ENCODE measurements at places on chromosomes 12 and 14. TPM values are rescaled to one million over a fixed set of nuclear protein-coding genes. Genes with fewer than 3 reads are reported as not detected.

The GNB3 gene
- 1.1 TPM for polyA plus RNA-seq

The OR6C2 gene
- not detected for polyA plus RNA-seq

The OR4K13 gene
- polyA plus RNA-seq = not detected

The SERPINA9 gene
- polyA plus RNA-seq = not detected

The NXPH4 gene
- polyA plus RNA-seq = not detected

The ERG28 gene
- polyA plus RNA-seq = 320 TPM

The SOX5 gene
- 19.5 TPM for polyA plus RNA-seq

All from Purkinje cell (primary cell).